ENCODE measurements at places on chromosomes 1 and 21.
A peak's percentile ranks its signal among the peaks of the same experiment; 100 is the strongest.

DNA sequence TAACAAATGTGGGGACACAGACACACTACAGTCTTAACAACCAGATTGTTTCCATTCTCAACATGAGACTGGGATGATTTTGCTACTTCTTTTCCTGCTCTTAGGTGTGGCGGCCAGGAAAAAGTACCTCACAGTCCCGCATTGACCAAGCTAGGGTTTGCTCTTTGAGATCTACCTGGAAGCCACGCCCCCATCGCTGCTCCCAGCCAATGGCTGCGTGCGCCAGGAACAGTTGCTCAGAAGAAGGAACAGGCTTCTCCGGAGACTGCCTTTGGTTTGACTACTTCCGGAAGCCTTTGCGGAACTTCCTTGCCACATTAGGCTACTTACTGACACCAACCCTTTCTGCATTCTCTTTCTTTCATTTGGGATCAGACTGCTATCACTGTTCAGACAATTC is 44.2 kb upstream of the PLD5 start:
- no peak for DNase-seq

DNA sequence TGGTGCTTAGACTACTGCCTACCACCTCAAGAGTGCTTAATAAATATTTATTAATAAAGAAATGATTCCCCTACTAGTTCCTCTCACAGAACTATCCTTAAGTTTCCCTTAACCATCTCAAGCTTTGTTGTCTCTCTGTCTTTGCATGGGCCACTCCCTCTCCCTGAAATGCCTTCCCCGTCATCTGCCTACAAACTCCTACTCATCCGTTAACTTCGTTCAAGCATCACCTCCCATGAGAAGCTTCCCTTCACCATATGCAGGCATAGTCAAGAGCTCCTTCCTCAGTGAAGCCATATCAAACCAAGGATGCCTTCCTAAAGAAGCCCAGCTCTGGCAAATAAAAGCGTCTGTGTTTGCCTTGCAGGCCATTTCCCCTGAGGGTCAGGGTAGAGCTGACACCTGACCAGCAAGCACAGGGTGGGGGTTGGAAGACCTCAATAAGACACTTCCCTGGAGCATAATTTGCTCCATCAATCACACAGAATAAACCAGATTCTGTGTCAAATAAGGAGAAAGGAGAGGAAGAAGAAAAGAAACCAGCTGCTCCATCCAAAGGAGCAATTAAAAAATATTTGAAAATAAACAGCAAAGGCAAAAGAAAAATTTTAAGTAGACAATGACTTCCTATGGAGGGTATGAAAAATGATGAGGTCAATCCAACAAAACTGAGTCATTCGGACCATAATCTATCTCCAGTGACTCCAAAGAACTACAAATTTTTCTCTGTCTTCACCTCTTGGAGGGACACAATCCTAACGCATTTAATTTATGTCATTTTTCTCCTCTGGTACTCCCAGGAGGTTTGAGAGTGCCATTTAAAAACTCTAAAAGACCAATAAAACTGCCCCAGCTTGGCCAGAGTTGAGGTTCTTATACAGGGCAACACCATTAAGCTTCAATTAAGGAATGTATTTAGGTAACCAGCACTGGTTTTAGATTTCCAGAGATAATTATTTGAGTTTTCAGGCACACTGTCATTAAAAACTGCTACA is 303.6 kb downstream of the KCNH1 start:
- no peak for DNase-seq

GRCh38 chr1:81714636-81715035 is 86.1 kb upstream of the ADGRL2 start:
- no peak for DNase-seq

GRCh38 chr21:17214801-17215200 is 298.0 kb upstream of the CXADR start:
- no peak for DNase-seq

DNA sequence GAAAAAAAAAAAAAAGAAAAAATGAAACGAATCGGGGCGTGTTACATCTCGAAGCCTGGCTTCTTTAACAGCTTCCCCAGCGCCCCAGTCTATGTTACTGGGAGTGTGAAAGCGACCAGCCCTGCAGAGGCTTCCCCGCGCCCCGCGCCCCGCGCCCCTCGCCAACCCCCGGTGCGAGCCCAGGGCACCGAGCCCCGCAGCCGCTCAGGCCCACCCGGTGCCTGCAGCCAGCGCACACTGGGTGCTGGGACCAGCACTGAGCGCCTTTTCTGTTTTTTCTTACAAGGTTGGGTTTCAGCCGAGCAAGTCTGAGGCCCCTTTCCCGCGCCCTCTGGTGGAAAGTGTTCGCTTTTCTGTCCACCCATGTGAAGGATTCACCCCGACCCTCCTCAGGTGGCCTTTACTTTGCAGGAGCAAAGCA is 42.1 kb upstream of the ZNF496 start:
- DNase-seq = peak; percentile 32

DNA sequence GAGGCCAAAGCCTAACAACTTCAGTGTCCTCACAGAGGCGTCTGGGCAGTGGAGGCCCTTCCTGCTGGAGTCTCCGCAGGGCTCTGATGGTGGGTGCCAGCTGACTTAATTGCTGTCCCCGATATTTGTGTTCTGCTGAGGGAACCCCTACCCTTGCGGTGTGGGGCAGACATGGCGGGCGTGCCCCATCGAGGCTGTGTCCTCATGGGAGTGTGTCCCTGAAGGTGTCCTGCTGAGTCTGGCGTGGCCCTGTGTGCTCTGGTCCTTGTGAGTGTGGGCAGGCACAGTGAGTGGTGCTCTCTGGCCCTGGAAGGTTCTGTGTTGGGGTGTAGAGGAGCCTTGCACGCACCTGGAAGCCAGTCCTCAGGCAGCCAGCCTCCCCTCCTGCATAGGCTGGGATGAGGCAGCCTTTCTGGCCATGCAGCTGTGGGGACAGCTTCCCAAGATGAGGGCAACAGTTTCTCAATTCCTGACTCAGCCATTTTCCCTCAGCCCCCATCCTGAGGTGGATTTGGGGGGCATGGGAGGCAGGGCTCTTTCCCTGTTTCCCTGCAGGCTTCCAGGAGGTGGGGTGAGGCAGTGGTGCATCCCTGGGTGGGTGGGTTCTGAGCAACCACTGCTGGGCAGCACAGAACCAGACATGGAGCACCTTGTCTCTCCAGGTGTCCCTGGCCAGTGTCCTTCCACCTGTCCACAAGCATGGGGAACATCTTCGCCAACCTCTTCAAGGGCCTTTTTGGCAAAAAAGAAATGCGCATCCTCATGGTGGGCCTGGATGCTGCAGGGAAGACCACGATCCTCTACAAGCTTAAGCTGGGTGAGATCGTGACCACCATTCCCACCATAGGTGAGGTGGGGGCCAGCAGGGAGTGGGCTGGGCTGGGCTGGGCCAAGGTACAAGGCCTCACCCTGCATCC is 6.5 kb downstream of the C1orf35 start:
- DNase-seq = no peak

- no peak for DNase-seq
Measured at GRCh38 chr1:232166942-232167341, 463.0 kb downstream of the SIPA1L2 start.

DNA sequence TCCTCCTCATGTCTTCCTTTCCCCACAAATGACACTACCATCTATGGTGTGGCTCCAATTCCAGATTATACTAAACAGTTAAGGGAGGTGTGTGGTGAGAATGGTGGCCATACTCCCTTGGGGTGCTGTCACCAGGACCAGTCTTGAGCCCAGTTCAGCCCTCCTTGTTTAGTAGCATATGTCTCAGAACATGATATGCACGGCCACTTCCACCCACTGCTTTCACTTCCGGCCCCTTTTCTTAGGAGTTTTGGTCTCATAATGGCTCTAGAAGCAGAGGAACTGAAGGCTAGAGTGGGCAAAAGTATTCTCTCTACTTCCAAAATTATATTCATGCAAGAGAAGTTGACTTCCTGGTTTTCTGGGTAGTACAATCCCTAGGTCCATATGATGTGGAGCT is 45.3 kb upstream of the CACNA1E start:
- DNase-seq = no peak

- DNase-seq = no peak
Measured at GRCh38 chr1:28973596-28974421, 59.4 kb downstream of the EPB41 start.

DNA sequence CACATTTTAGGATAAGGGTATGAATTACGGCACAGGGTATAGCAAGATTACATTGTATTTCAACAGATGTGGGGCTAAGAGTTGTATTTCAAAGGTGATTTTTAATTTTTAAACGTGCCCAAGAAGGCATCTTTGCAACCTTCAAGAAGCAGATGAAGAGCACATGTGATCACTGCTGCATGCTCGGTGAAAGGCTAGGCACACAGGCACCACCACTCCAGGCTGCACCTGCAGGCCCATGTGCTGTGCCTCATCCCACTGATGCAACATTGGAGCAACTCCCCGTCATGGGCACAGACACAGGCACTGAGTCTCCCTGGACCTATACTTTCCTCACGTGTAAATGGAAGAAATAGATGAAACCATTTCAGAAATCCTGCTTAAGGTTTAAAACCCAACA is 23.5 kb downstream of the UBE2G2 start:
- no peak for DNase-seq

- DNase-seq = no peak
Measured at GRCh38 chr1:86861424-86861823, 52.5 kb downstream of the SELENOF start.

- no peak for DNase-seq
Measured at GRCh38 chr1:43834280-43835081, 99.1 kb upstream of the ARTN start.

DNA sequence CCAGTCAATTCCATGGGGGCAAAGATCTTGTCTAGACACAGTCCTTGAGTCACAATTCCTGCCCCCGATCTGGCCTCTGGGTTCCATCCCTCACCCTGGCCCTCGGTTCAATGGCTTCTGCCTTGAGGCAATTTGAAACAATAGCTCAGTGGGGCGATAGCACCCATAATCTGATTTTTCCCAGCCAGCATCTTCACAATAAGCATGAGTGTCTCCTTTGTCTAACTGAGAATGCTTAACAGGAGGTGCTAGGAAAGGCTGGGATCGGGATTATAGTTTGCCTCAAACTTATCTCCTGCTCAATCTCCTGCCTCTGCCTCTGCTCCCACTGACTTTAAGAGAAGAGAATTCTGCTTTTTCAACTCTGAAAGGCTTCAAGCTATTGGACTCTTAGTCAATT is 293.9 kb upstream of the PROX1 start:
- DNase-seq = no peak

Data from stimulated activated CD4-positive, alpha-beta T cell treated with anti-CD3 and anti-CD28 coated beads, Interleukin-1b, Interleukin-23, amount 100 ng/mL, for 1 hour (primary cell).